ENCODE measurements at places on chromosomes 16 and 17. TPM values are rescaled to one million over a fixed set of nuclear protein-coding genes. Genes with fewer than 3 reads are reported as not detected.

The PRSS21 gene
- not detected for total RNA-seq

The CCL5 gene
- 0.15 TPM for total RNA-seq

The ARL16 gene
- 21.1 TPM for total RNA-seq

The TP53TG3B gene
- total RNA-seq = not detected

The MYO1D gene
- total RNA-seq = 17.9 TPM

The TPSG1 gene
- not detected for total RNA-seq

The KRTAP16-1 gene
- total RNA-seq = not detected

The FOXC2 gene
- 2.4 TPM for total RNA-seq

The ACSM3 gene
- 5.2 TPM for total RNA-seq

The CCL13 gene
- not detected for total RNA-seq

The CUEDC1 gene
- 2.9 TPM for total RNA-seq

The TRPV2 gene
- 9.1 TPM for total RNA-seq

The KRT16 gene
- total RNA-seq = 0.30 TPM

The C17orf50 gene
- total RNA-seq = not detected

Measured in epithelial cell of umbilical artery (primary cell).